ENCODE measurements at places on chromosomes 13 and 19.

GRCh38 chr13:40445557-40445990 lies 220.9 kb downstream of the FOXO1 start:
- no peak for DNase-seq

DNA sequence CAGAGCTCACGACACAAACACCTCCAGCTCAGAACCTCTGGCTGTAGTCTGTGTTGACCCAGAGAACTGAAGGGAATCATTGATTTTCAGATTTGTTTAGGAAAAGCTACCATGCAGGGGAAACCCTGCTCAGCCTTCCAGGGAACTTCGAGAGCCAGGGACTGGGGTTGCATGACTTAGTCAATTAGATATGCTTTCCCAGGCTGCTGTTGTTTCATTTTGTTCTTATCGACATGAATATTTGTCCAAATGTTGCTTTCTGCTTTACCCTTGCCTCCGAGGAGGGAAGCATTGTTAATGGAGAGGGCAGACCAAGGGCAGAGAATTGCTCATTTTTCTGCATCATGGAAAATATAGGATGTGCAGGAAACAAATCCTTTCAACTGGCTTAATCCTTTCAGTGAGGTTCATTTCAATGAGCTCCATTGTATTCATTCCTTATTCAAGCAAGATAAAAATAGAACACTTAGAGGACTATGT lies 82.5 kb downstream of the KLF5 start:
- DNase-seq: no peak

DNA sequence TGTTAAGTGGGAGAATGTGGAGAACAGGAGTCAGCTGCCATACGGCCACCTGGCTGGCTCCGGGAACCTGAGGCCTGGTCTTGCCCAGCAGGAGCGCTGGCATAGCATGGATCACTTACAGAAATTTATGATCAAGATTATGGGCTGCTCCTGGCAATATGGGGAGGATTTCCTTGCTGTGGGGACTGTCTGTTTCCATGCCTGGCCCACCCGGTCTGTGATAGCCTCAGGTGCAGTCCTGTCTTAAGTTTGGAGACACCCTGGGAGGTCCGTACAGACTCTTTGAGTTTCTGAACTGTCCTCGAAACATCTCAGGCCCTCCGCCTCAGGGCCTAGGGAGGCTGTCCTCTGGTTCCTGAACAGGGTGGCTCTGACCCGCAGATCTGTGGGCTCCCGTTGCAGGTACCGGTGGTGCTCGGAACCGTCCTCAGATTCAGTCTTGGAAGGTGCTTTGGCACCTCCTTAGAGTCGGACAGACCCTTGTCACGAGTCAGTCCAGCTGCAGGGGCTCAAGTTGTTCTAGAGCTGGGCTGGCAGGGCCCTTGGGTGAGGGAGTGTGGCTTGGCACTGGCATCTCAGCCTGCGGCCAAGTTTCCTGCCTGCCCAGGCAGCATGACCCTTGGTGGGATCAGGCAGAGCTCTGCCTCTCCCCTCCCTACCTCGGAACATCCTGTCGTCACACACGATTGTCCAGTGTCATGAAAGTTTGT lies 4.9 kb downstream of the TFDP1 start:
- DNase-seq: no peak

DNA sequence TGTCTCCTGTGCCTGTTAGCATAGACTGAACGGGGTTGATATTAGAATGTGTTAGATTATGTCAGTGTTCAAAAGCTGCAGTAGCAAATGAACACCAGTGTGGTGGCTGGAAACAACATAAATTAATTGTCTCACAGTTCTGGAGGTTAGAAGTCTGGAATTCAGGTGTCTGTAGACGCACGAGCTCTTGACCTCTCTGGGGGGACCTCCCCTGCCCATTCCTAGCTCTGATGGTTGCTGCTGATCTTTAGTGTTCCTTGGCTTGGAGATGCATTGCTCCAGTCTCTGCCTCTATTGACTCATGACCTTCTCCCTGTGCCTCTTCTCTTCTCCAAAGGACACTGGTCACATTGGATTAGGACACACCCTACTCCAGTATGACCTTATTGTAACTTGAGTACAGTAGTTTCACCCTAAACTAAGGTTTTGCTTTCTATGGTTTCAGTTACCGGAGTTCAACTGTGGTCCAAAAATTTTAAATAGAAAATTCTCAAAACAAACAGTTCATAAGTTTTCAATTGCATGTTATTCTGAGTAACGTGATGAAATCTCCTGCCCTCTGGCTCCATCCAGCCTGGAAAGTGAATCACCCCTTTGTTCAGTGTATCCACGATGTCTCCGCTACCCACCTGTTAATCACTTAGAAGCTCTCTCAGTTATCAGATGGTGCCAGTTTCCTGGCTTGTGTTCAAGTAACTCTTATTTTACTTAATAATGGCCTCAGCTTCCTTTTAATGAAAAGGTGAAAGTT lies 273.2 kb downstream of the MYO16 start:
- no peak for DNase-seq

- no peak for DNase-seq
These were observed 16.5 kb downstream of the SIGLEC7 start for GRCh38 chr19:51158474-51159129.

DNA sequence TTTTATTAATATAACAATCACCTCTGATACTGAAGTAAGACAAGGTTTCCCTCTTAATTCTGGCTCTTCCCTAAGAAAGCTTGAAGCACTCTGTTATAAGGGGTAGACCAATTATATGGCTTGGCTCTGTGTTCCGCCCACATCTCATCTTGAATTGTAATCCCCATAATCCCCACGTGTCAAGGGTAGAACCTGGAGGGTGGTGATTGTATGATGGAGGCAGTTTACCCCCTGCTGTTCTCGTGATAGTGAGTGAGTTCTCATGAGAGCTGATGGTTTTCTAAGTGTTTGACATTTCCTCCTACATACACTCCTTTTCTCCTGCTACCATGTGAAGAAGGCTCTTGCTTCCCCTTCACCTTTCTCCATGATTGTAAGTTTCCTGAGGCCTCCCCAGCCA lies 363.8 kb upstream of the PCDH20 start:
- DNase-seq: no peak

DNA sequence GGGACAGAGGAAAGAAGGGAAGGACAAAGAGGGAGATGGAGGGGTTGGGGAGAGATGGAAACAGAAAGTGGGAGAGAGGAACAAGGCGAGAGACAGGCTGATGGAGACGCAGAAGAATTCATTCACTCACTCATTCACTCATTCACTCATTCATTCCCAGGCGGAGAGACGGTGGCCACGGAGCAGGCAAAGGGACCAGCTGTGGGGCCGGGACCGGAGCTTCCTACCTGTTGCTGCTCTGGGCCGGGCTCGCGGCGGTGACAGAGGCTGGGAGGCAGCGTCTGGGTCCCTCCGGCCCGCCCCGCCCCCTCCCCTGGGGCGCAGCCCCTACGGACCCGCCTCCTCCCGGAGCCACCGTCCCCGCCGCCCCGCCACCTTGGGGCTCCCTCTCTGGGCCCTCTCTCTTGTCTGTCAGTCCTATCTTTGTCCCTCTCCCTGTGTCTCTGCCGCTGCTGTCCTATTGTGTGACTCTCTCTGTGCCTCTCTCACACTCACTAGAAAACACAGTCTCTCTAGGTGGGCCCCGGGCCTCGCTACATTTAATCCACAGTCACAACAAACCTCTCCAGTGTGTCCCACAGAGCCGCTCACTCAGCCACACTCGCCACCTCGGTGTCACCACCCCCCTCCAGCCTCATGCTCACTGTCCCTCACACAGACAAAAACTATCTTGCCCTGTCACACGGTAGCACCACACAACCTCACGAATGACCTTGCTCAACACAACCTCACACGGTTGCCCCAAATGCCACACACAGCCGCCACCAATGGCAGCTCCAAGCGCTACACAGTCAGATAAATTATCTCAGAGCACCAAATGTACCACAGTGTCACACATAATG lies at the start of gene GNG8:
TSS of gene GNG8 (minus strand) at position 283 of the 842 bp plus-strand sequence. CDS start 1,520 bp downstream, outside the sequence.
- DNase-seq: no peak

- no peak for DNase-seq
These were observed 9.4 kb upstream of the PROZ start for GRCh38 chr13:113148940-113149503.

Measured in SK-N-MC (cell line).